Left colon (tissue), 2 donors: ENCODE measurements at places on chromosomes 6 and 20.

- no peak for DNase-seq
These were observed 39.9 kb upstream of the TAB2 start for GRCh38 chr6:149277621-149278020.

DNA sequence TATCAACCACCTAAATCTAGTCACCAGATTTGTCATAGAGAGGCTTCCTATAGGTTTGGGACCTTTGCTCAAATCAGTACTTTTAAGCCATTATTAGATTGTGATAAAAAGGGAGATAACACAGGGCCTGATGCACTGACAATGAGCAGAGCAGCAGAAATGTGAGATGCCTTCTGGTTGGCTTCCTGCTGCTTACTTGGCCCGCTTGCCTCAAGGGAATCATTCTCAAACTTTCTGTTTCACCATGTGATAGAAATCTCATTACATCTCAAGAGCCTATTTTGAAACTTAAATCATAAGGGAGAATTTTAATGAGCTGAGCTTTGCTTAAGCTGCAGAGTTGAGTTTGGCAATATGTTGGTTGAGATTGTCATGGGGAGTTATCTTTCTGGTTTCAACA is 606.0 kb downstream of the DHX35 start:
- no peak for DNase-seq

- DNase-seq, result no peak
These were observed 9.2 kb upstream of the MAS1L start for GRCh38 chr6:29496961-29497360.

- no peak for DNase-seq
These were observed 216.1 kb downstream of the QKI start for GRCh38 chr6:163630572-163630971.
